ENCODE measurements at places on chromosomes 4 and X. TPM values are rescaled to one million over a fixed set of nuclear protein-coding genes. Genes with fewer than 3 reads are reported as not detected.

- no peak for DNase-seq
Measured at GRCh38 chr4:188297873-188298272, 158.6 kb downstream of the TRIML1 start.

- DNase-seq, result no peak
Measured at GRCh38 chr4:2914256-2915126, 48.7 kb downstream of the NOP14 start.

DNA sequence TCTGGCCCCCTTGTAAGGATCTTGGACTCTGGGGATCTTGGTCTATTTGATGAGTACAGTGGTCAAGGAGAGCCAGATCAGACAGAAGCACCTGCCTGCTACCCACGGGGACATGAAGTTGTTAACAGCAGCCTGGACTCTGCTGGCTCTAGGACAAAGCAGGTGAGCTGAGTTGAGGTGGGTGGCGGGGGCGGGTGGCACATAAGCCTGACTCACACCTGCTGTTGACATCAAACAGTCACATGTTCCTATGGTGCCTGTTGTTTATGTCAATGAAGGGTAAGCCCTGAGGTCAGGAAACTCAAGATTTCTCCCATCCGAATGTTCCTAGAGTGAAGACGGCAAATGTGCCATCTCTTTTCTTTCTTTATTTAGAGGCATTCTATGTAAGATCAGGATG, 50.1 kb upstream of the CLNK start:
- no peak for DNase-seq

- peak; percentile 30 for DNase-seq
Measured at GRCh38 chr4:36010397-36010929, 233.9 kb downstream of the ARAP2 start.

DNA sequence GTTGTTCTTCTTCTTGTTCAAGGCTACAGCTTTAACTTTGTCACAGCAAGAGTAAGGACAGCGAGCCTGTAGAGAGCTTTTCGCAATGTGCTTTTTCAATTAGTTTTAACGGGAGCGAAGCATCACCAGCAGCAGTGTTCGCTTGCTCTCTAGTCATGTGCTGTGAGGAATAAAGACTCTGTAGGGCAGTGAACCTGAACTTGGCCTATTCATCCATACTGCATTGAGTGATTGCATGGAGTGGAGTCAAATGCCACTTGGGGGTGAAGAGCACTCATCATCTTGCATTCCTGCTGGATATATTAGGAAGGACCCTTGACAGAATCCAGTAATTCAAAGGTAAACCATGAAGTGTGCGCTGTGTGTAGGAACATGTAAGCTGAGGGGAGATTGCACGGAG, 240.0 kb downstream of the FRMPD4 start:
- DNase-seq, result no peak

GRCh38 chr4:22215084-22215483, 266.5 kb upstream of the KCNIP4 start:
- no peak for DNase-seq

- no peak for DNase-seq
Measured at GRCh38 chrX:98897191-98897590, 1512.9 kb downstream of the PCDH19 start.

- no peak for DNase-seq
Measured at GRCh38 chr4:156606554-156607477, 364.8 kb downstream of the PDGFC start.

- DNase-seq, result no peak
Measured at GRCh38 chrX:111411983-111412382, at the start of gene DCX. DCX (minus strand) TSS chrX:111412192; CDS start chrX:111410398, 1,794 bp downstream.

- no peak for DNase-seq
Measured at GRCh38 chrX:106718709-106719108, 7.8 kb upstream of the RNF128 start.

DNA sequence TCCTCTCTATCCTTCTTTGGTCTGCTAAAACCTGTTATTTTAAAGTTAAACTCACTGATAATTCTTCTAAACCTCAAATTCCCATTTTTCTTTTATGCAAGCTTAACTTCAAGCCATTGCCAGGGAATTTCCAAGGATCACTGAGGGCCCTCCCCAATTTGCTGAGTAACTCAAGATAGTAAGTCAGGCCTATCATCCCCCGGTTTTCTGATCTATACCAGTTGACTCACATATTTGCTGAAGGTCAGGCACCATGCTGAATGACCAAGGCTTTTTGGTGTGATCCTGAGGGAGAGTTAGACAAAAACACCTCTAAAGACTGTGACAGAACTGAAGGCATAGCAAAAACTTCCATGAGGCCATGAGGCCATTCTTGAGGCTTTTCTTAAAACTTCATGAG, 1301.9 kb downstream of the PCDH7 start:
- DNase-seq, result no peak

DNA sequence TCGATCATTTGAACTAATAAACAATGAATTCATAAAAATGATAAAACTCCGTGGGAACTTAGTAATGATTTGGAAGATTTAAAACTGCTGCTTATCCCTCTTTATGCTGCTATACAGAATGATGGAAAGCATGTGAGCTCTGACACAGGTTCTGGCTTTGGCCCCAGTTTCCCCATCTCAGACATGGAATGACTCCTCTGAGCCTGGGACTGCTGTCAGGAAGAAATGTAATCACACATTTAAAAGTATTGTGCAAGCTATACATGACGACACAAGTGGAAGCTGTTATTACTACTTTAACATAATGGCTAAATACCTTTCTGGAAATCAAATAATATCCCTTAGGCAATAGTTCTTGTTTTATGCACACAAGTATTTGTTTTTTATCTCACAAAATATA, 161.7 kb downstream of the DCHS2 start:
- no peak for DNase-seq

DNA sequence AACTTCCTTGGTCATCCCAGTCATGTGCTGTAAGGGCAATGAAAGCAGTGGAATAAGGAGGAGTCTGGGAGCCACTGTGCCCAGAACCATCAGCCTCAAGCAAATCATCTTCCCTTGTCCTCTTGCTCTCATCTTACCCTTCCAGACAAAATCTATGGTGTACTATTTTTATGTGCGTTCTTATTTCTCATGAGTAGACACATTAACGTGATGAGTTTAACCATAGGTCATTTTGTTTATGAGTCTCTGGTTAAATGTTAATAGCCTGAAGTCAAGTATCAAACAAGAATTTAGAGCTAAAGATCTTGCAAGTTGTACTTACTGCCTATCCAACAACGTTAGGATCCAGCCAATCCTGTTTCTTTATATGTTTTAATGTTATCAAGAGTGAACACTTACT, 495.3 kb downstream of the SPRY1 start:
- no peak for DNase-seq

DNA sequence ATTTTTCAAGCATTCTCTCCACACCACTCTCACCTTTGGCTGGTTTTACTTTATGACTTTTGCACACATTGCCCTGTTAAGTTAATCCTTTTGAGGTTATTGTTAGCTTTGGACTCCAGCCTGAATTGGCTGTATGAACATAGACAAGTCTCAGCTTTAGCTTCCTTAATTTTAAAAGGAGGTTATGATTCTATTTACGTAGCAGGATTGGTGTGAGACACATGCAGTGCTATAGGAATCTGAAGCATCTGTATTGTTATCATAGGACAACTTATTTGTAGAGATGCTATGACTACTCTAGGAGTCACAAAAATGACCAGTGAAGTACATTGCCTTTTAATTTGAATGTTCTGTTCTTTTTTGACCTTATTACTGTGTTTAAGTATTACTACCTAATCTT, 15.7 kb downstream of the PGAM4 start:
- DNase-seq, result no peak

GRCh38 chr4:109658871-109659410, 44.3 kb downstream of the CASP6 start:
- DNase-seq, result no peak

DNA sequence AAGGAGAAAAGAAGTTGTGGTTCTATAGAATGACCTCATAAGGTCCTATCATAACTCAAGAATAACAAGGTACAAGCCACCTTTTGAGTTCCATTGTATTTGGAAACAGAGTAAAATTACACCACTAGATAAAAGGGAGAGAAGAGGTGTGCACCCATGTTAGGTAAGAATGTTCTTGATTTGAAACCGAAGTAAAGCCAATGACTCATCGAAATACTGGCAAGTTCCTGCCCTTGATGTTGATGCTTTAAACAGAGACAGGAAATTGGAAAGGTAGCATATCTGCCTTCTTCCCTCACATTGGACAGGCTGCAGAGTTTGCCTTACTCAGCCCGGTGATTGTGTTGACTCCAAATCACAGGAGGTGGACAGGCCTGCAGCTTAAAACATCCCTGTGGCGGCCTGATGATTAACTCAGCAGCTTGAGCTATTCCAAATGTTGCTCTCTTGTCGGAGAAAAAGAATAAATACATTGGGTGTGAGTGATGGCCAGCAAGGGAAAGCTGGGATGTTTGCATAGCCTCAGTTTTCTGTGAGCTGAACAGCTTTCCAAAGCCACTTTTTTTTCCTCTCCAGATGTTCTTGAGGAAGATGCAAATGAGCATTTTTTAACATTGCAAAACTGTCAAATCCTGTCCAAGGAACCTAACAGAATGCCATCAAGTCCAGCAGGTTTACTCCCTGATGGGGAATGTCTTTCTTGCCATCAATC, 321.1 kb downstream of the NKX6-1 start:
- no peak for DNase-seq

The IL1RAPL1 gene
- total RNA-seq, result 4.0 TPM

The BCORL1 gene
- 11.3 TPM for total RNA-seq

The YY2 gene
- total RNA-seq, result 0.46 TPM

The MAD2L1 gene
- 1.4 TPM for total RNA-seq

The SLC25A53 gene
- 11.8 TPM for total RNA-seq

The GNPDA2 gene
- total RNA-seq, result 10.2 TPM

The DOCK11 gene
- total RNA-seq, result 6.9 TPM

The GAB1 gene
- 77.4 TPM for total RNA-seq
